Esophagus muscularis mucosa (tissue), 4 donors: ENCODE measurements at places on chromosomes 6 and 20.

GRCh38 chr6:166951670-166952060 is 4.7 kb downstream of the RNASET2 start:
- no peak for DNase-seq

DNA sequence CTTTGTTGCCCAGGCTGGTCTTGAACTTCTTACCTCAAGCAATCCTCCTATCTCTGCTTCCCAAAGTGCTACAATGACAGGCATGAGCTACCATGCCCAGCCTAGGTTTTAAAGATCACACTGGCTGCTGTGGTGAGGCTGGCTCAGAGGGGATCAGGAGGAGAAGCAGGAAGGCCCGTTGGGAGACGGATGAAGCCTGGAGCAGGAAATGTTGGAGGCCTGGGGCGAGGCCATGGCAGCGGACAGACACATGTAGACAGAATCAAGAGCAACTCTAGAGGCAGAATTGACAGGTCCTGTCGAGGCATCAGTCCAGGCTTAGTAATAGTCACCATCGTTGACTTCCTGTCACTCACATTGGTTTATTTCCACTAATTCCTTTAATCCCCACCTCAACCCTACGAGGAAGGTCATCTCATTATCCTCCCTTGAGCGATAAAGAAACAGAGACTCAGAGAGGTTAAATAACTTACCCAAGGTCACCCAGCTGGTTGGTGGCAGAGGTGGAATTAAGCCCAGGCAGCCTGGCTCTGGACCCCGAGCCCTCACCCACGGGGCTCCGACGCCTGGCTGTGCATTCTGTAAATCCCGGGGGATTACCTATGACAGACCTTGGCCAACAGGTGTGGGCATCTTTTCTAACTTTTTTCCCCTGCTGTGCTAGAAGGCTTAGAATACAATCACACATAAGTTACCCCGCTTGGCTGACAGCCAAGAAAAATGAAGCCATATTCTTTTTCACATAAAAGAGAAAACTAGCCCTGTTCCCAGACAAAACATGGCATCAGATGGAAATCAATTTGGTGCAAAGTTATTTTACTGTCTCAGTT is 113.4 kb downstream of the EYA2 start:
- no peak for DNase-seq

GRCh38 chr6:17892097-17892686 is 95.2 kb downstream of the KIF13A start:
- DNase-seq: no peak

- DNase-seq: no peak
Observed at GRCh38 chr6:43402820-43403219, 24.5 kb upstream of the ABCC10 start.

DNA sequence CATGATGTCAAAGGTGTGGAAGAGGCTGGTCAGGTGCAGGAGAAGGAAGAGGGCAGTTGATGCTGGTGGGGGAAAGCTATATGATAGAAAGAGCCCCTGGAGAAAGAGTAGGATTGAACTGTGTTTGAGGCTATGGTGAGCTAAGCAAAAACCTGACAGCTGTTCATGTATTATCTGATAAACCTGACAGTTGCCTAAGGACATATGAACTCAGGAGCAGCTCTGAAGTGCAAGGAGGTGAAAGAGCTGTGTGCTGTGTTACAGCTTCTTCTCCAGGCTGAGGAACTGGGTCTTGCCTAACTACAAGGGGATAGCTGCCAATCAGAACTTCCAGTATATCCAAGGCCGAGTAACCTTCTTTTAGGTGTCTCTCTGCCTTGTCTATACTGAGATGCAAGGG is 81.8 kb downstream of the LCA5 start:
- DNase-seq: no peak

DNA sequence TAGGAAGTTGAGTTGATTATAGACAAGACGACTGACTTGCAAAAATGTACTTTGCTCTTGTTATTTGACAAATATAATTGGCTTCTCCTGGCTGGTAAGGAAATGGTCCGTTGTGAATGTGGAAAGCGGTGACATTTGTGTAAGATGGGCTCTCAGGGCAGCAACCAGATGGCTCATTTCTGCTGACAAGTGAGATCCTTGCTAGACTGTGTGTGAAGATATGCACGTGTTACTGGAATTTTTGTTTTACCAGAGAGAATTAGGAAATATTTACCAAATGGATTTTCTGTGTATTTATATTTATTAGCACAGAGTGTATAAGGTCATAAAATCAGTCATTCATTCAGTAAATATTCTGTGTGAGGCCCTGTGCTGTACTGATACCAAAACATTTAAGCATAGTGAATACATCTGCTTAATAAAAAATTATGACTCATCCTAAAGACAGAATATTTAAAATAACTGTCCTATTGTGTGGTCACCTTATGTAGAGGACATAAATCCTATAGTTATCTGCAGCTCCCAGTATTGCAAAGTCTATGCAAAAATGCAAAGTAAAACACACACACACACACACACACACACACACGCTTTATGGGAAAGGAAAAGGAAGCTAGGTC is 109.9 kb upstream of the ASF1A start:
- DNase-seq: no peak

- DNase-seq: no peak
Observed at GRCh38 chr6:37435816-37436215, 2.8 kb downstream of the CMTR1 start.

DNA sequence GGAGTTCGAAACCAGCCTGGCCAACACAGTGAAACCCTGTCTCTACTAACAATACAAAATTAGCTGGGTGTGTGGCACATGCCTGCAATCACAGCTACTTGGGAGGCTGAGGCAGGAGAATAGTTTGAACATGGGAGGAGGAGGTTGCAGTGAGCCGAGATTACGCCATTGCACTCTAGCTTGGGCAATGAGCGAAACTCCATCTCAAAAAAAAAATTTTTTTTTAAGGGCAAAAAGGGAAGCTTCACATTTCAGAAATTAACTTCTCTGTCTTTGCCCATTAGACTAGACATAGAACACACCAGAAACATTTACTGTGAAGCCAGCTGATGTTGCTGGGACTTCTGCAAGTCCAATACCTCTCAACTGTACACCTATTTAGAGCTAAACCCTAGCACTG is 90.8 kb upstream of the HDAC2 start:
- DNase-seq: no peak

DNA sequence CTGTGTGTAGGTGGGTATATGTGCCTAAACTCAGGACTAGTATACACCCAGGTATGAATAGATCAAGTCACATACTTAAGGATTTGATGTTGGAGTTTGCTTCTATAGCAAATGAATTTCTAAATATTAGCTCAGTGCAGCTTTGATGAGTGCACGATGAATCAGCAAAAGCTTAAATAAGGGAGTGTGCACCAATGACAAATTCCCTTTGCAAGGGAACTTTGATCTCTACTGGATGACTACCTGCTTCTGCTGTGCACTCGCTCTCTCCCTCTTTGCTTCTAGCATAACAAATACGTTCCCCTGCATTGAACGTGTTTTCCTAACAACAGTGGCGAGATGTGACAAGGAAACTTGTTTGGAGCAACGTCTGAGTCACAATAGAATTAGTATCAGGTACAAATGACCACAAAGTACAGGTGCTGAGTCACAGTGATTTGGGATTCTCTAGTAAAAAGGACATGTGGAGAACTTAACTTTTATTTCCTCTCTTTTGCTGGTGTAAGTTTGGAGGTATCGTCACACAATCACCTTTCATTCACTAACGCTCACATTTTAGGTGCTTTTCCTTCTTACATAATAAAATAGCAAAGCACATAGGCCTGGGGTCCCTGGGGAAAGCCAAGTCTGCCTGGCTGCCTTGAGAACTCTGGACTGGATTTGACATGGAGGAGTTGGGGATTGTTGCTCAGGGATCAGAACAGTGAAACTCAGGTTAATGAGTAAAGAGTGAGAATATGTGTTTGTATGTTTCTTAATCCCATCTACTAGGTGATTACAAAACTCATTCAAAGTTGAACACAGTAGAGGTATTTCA is 49.7 kb downstream of the KLHL31 start:
- no peak for DNase-seq

GRCh38 chr20:58512808-58513552 is 2.2 kb downstream of the APCDD1L start:
- no peak for DNase-seq

GRCh38 chr20:18727032-18727508 is 86.5 kb upstream of the SCP2D1 start:
- no peak for DNase-seq

DNA sequence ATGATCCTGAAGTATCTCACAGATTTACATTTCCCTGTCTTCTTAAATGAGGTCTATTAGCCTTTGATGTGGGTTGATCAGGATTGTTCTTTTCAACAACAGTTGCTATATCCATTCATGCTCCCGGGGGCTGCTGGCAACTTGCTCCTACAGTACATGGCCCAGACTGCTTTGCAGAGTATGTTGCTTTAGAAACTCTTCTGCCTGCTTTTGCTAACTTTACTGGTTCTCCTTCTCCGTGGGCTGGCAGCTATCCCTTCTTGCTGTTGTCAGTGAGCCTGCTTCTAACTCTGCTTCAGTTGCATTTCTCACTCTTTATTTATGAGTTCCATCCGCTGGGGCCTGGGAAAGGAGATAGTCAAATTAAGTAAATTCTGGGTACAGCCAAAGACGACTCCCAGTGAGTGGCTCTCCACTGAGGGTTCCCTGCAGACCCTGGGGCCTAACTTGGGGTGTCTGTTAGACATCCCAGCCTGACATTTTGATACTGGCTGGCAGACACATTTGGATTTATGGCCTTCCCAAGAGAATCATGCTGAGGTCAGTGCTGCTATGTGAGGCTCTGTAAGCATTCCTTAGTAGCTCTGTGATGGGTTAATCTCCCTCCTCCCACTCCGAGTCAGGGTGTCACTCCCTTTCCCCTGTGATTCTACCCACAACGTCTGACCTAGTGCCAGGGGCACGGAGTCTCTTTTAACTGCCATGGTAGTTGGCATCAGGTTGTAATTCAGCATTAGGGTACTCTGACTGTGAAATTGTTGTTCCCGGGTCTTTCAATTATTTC is 73.6 kb downstream of the SLX4IP start:
- DNase-seq: no peak

- DNase-seq: no peak
Observed at GRCh38 chr6:52330470-52330869, 31.5 kb upstream of the PAQR8 start.

GRCh38 chr6:138691595-138692057 is 81.9 kb upstream of the CCDC28A start:
- no peak for DNase-seq

GRCh38 chr6:158213925-158214674 is 46.0 kb downstream of the GTF2H5 start:
- no peak for DNase-seq

DNA sequence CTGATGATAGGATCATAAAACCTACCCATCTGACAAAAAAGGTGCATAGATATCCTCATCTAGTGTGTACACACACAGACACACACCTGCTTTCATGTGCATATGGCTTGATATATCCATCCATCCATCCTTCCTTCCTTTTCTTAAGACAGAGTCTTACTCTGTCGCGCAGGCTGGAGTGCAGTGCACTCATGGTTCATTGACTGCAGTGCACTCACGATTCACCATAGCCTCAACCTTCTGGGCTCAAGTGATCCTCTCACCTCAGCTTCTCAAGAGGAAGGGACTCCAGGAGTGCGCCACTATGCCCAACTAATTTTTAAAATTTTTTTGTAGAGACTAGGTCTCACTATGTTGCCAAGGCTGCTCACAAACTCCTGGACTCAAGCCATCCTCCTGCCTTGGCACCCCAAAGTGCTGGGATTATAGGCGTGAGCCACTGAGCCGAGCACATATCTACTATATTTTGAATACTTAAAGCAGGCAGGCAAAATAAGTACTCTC is 27.1 kb downstream of the ADNP start:
- peak; percentile 53 for DNase-seq

- DNase-seq: no peak
Observed at GRCh38 chr6:94323853-94324252, 904.5 kb upstream of the EPHA7 start.

- no peak for DNase-seq
Observed at GRCh38 chr6:33929575-33930288, 125.9 kb upstream of the MLN start.

DNA sequence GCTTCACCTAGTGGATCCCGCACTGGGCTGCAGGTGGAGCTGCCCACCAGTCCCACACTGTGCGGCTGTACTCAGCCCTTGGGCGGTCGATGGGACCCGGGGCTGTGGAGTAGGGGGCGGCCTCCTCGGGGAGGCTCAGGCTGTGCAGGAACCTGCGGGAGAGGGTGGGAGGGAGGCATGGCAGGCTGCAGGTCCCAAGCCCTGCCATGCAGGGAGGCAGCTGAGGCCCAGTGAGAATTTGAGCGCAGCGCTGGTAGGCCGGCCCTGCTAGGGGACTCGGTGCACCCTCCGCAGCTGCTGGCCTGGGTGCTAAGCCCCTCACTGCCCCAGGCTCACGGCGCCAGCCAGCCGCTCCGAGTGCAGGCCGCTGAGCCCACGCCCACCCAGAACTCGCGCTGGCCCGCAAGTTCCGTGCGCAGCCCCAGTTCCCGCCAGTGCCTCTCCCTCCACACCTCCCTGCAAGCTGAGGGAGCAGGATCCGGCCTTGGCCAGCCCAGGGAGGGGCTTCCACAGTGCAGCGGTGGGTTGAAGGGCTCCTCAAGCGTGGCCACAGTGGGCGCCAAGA is 1407.6 kb downstream of the EPHA7 start:
- DNase-seq: no peak

DNA sequence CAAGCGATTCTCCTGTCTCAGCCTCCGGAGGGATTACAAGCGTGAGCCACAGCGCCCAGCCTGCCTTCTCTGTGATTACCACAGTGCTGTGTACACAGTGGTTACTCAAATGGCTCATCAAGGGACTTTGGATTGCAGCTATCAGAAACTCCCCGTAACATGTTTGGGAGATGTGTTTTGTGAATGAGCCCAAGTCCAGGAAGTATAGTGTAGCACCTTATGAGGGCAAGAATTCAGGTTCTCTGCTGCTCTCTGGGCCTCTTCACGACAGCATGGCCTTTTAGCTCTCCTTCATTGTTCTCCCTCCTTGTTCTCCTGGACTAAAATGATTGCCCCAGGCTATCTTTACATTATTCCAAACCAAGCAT is 34.1 kb upstream of the RPL7L1 start:
- no peak for DNase-seq

DNA sequence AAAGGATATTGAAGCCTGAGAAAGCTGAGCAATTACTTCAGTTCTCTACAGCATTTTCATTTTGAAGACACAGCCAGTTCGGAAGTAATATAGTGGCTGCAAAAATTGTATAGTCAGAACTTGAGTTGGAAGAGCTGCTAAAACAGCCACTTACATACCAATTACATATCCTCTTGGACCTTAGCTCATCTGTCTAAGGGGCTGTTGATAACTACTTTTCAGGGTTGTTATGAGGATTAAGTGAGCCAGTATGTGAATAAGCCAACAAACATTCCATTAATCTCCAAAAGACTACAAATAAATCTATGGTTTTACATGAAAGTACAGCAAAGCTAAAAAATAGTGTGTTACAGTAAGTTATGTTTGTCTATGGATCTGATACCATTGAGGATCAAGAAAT is 59.7 kb downstream of the TMEM200A start:
- DNase-seq: no peak

- no peak for DNase-seq
Observed at GRCh38 chr20:16528078-16528477, 45.2 kb downstream of the KIF16B start.

GRCh38 chr20:1815502-1816085 is 79.6 kb upstream of the SIRPA start:
- DNase-seq: peak; percentile 64
